ENCODE measurements at places on chromosomes 3 and 15.

DNA sequence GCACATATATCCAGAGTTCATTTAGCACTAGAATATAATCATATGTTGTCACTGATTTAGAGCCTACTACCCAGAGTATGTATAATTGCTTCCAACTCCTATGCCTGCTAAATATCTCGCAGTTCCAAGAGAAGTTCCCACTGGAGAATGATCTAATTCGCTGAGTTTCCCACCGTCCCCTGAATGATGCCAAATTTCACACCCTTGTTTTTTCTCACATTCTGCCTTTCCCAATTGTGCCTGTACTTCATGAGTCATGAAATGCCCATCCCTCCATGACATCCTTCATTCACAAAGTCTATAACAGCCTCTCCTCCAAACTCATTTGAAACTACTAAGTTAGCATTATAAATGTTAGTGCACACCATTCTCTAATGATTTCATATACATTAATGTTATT lies 177.2 kb downstream of the CBLB start:
- no peak for DNase-seq

- DNase-seq, result no peak
These were observed 78.9 kb downstream of the FAM174B start for GRCh38 chr15:92576597-92577200.

- DNase-seq, result no peak
These were observed 148.4 kb downstream of the PGPEP1L start for GRCh38 chr15:98859149-98859548.

DNA sequence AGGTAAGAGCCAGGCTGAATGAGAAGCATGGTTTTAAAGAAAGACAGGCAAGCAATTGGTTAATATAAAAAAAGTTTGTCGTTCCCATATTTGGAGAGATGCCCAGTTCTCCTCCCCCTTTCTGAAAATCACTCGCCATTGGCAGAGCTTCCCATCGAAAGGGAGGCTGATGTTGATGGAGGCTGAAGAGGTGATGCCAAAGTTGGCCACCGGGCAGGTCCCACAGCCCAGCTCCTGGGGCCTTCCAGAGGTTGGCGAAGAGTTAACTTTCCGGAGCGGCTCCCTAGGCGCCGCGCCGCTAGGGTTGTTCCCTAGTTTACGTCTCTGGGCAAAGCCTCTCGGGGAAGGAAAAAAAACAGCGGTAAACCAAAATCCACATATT lies 793 bp downstream of the PCOLCE2 start:
- DNase-seq, result no peak

DNA sequence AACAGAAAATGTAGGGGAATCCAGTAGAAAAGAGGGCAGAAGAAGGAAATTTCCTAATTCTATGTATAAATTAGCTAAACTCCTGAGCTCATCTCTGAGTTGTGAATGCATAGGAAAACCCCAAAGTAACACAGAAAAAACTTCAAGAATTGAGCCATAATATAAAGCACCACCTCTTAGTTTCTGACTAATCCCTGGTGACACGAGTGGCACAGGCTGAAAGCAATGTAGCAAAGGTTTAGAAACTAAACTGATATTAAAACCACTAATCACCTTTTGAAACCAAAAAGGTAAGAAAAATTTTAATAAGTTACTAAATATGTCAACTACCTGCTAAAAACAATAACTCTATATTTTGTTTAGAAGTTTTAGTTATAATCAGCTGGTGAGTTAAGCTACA lies 255.6 kb upstream of the NECTIN3 start:
- no peak for DNase-seq
